Inflammatory macrophage treated with lipopolysaccharide for 4 hours (primary cell): ENCODE measurements at places on chromosomes 6 and 20.
A peak's percentile ranks its signal among the peaks of the same experiment; 100 is the strongest.

- peak; percentile 40 for DNase-seq
These were observed 8.8 kb downstream of the SLC17A2 start for GRCh38 chr6:25921525-25922203.

DNA sequence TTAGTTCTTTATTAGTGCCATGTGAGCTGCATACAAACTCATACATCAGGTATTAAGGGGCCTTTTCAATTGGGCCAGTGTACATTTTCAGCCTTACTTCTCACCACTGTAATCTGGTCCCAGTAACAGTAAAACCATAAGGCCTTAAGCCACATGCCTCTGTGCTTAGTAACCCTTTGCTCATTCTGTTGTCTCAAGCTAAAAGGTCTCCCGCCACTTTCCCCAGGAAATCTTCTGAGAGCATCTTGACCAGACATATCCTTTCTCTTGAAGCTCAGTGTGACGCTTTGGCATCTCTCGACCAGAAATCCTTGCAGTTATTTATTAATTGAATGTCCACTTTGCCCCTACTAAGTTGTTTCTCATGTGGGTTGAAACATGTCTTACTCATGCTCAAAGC is 68.0 kb downstream of the CYP39A1 start:
- DNase-seq, result no peak

GRCh38 chr20:24676353-24676977 is 207.0 kb downstream of the SYNDIG1 start:
- DNase-seq, result no peak

GRCh38 chr20:25042531-25043498 is 15.1 kb downstream of the ACSS1 start:
- DNase-seq, result peak; percentile 68

- DNase-seq, result peak; percentile 72
These were observed 68.4 kb downstream of the RSPO3 start for GRCh38 chr6:127186889-127187288.

- no peak for DNase-seq
These were observed 4.5 kb upstream of the FASTKD5 start for GRCh38 chr20:3164043-3164762.

GRCh38 chr6:123659960-123660748 is 23.4 kb upstream of the TRDN start:
- no peak for DNase-seq

- DNase-seq, result no peak
These were observed 533.9 kb downstream of the RFPL4B start for GRCh38 chr6:112881027-112881426.

DNA sequence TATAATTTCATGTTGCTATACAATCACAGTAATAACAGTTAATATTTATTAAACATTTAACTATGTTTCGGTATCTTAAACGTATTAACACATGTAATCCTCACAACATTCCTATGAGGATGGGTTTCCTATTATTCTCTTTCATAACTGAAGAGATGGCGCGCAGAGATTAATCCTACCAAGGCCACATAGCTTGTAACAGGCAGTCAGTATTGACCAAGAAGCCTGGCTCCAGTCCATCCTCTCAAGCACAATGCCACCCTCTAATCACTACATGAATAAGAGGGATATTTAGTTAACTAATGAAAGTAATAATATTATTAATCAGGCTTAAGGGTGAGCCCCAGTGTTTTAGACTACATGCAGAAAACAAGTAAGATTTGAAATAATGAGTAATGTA is 149.7 kb upstream of the SIM1 start:
- no peak for DNase-seq

- DNase-seq, result no peak
These were observed 61.7 kb downstream of the SNX9 start for GRCh38 chr6:157884756-157885155.
